T-helper 2 cell (primary cell): ENCODE measurements at places on chromosomes 16 and 17.

DNA sequence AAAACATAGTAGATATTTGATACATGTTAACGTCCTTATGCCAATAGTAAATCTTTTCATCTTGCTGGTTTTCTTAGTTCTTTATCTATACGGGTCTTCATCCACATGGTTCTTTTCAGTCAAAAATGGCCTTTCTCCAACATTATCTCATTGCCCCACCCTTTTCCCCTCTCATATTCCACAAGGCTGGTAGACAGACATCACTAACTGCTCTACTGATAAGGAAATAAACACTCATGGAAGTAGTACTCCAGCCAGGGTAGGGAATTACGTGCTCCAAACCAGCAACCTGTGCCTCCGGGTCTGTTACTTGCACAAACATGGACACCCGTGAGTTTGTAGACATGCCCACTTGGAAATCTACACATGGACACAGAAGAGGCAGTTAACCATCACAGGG, 141.4 kb downstream of the XYLT1 start:
- no peak for DNase-seq

DNA sequence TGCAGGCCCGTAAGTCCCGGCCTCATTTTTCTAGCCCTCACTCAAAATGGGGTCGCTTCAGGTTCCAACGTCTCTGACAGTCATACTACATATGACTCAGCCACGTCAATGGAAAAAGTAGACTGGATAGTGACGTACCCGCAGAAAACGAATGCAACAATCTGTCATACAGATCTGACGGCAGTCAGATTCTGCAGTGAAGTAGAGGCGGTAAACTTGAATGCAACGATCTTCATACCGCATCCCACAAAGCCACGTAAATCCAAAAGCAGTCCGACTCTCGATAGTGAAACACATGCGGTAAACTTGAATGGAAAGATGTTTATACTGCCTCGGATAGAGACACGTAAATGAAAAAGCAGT, 38.4 kb upstream of the ARL4D start:
- peak; percentile 97 for DNase-seq

DNA sequence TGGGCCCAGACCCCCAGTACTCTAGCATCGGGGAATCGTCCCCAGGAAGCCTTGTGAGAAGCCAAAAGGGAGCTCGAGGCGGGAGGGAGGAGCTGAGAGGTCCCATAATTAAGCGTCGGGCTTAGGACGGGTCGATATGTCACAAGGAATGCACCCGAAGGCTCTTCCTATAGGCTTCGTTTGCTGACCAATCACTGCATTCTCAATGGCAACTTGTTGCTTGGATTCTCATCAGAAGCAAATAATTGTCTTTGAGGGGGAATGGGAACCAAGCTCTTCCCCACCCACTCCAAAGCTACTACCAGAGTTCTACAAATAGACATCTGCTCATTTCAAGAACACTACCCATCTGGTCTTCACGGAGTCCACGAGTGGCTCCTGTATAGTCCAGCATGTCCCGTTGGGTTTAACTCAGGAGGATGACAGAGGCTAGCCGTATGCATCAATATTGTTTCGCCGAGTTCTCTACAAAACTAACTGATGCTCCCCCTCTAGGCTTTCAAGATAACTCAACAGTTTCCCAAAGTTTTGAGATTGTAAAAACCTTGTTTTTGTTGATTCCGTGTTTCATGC, 628 bp upstream of the BLMH start:
- no peak for DNase-seq

DNA sequence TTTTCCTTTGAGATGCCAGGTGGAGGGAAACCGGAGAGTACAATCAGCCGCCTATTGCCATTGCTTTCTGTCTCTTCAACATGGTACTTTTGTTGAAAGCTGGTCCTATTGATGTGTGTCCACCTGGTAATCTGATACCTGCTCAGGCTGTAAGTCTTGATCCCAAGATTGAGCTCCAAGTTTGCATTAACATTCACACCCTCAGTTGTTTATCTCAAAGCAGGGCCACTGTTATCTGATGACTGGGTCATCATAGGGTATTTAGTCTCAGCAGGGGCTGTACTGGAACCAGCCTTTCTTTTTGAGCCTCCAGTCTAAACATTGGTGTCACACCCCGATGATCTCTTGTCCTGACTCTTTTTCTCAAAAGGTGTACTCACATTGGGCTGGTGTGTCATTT, 370.3 kb upstream of the TOM1L1 start:
- DNase-seq = no peak

- DNase-seq = no peak
Measured at GRCh38 chr17:77742579-77742978, 215.9 kb upstream of the TNRC6C start.

GRCh38 chr16:86740906-86741799, 162.8 kb downstream of the FOXL1 start:
- DNase-seq = no peak

- DNase-seq = no peak
Measured at GRCh38 chr17:77074681-77075080, 66.1 kb upstream of the SEC14L1 start.

- no peak for DNase-seq
Measured at GRCh38 chr17:57080718-57081117, 4.3 kb upstream of the AKAP1 start.

DNA sequence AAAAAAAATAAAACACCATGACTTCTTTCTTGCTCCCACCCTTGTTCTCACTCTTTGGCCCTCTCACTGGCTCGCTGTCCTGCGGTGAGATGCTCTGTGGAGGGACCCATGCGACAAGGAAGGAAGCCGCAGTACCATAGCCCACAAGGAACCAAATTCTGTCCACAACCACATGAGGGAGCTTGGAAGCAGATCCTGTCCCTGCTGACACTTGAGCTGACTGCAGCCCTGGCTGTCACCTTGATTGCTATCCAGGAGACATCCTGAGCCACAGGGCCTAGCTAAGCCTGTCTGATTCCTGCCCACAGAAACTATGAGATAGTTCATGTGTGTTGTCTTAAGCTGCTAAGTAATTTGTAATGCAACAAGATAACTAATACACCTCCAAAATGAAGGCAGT, 4.8 kb upstream of the MT2A start:
- no peak for DNase-seq

GRCh38 chr16:57427307-57427706, 19.9 kb downstream of the CIAPIN1 start:
- no peak for DNase-seq

DNA sequence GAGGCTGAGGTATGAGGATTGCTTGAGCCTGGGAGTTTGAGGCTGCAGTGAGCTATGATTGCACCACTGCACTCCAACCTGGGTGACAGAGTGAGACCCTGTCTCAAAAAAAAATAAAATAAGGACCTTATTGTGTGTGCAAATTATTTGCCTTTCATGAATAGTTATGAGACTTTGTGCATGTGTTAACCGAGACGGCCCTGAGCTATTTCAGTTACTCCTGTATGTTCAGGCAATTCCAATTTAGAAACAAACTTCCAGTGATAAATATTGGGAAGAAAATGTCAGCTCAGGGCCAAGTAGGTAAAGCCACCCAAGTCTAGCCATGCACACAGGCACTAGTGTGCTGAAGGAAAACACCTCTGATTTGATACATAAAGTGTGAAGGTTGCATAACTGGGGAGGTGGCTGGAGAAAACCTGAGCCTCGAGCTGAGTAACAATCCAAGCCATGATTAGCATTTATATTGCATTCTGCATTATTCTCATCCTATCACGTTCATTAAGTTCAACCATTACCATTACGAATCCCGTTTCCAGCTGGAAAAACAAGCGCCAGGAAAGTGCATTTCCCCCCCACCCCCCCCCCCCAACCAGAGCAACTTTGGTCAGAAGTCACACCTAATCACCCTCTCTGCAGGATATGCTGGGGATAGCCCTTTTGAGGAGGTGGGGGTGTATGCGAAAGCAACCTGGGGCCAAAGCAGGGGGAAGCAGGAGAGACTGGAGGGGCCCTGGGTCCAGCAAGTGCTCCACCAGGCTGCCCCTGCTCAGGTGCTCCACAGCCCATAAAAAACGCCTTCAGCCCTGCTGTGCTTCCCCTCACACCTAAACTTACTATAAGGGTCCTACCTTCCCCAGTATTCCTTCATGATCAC, 18.6 kb upstream of the ENDOV start:
- DNase-seq = peak; percentile 29

DNA sequence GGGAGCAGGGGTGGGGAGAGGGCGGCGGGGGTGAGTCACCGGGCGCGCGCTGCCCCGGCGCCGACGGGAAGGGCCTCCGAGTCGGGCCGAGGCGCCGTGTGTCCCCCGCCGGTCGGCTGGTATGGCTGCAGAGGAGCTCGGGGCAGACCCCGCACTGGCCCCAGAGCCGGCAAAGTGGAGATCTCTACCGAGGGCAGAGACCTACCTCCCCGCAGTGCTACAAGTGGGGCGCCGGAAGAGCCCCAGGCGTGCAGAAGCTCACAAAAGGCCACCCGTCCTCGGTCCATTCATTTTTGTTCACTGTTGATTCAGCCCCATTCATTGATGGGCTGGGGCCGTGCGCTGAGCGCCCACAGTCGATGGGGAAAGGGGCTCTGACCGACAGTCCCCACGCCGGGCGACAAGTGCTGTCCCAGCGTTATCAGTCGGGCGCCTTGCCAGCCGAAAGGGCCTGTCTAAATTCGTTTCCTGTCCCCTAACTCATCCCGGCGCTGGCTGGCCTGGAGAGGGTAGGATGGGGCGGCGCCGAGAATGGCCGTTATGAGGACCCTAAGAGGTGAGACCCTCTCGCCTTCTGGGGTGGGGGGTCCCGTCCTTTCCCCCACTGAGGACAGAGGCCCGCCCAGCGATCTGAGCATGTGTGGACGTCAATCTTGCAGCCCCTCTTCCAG, 709 bp upstream of the ENO3 start:
- DNase-seq = no peak

DNA sequence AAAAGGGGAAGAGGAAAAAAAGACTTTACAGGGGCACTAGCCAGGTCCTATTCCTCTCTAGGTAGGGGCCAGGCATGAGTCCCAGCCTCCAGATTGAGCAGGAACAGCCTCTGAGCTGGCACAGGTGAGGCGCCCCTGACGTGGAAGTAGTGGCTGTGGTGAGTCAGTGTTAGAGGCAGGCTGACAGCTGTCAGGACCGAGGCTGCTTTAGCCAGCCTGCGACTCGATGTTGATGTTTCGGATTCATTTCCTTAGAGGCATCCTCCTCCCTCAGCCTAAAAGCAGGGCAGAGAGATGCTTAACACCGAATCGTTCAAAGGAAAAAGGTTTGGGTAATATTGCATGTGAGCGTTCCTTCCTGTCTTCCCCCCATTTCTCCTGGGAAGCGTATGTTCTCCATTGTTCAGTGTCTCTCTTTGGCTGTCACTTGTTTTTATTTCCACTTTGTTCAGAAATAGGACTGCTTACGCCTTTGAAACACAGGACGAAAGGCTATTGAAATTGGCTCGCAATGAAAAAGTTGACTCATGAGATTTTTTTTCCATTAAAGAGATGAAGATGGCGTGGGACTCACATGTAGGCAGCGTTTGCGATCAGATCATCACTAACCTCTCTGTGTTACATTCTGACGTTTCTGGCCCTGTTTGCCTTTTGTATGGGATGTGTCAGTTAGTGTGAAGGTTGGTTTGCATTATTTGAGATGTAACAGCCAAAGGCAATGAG, 1.3 kb downstream of the KIAA0513 start:
- peak; percentile 58 for DNase-seq

- no peak for DNase-seq
Measured at GRCh38 chr17:21394265-21394664, 18.1 kb downstream of the KCNJ12 start.

DNA sequence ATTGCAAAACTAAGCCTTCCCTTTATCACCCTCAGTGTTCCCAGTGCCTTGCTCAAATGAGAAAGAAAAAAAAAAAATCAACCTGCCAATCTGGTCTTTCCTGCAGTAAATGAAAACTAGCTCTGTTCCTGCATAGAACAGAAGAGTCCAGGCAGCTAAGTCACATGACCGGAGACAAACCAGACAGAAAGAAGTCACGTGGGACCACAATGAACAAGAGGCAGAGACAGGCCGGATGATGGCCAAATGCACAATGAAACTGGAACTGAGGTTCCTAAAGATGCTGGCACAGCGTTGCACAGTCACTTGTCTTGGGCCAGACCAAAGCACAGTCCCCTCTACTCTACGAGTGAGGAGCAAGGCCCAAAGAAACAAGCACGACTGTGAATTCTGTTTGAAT, 172.5 kb downstream of the GRIN2A start:
- DNase-seq = no peak
